HS-27A (cell line): ENCODE measurements at places on chromosomes 4 and X.

- no peak for DNase-seq
Observed at GRCh38 chrX:146055733-146056132, 238.1 kb downstream of the SLITRK2 start.

DNA sequence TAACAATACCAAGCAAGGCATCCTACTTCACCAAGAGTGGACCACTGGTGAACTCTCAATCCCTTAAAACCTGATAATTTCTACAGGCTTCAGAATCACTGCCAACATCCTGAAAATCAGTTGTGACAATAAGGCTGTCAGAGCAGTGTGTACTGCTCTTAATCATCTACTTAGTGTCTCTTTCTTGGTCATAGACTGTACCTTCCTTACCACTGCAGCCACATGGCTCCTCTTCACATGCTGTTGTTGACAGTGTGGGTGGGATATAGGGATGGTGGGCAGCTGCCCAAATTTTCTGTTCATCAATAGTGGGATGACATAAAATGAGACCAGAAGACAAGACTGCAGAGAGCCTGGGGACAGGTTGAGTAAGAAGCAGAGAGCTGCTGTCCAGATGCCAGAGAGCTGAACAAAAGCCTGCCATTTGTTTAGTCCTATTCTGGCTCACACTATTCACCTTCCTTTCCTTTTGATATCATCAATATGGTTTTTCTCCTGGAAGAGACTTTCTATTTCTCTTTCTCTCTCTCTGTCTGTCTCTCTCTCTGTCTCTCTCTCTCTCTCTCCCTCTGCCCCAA lies 178.9 kb downstream of the MGST2 start:
- DNase-seq, result no peak

DNA sequence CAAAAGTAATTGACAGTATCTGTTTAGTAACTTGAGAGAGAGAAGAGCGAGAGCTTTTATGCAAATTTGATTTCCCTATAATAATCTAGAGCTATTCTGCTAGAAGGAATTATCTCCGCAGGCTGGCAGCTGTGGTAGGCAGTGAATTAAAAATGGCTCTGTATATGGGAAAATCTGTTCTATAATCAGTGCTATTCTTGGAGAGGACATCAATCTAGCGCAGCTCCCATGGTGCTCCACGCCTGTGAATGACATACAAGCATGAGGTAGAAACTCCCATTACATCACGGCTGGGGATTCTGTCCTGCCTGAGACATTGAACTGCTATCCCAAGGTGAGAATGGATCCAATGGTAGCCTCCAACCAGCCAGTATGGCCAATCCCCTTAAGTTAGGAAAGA lies 179.0 kb downstream of the DHX15 start:
- no peak for DNase-seq

GRCh38 chr4:147029296-147029695 lies 83.6 kb upstream of the TTC29 start:
- DNase-seq, result no peak
